ENCODE measurements at places on chromosomes 5 and 9.

- peaks cover 6% of the 10 kb centered on the region for H3K27me3 ChIP-seq
- H3K4me1 ChIP-seq = peaks cover 17% of the 10 kb centered on the region
- peak overlapping the region; percentile 64 for H3K4me3 ChIP-seq
These were observed 30.7 kb downstream of the EXOC3 start for GRCh38 chr5:473551-474192.

DNA sequence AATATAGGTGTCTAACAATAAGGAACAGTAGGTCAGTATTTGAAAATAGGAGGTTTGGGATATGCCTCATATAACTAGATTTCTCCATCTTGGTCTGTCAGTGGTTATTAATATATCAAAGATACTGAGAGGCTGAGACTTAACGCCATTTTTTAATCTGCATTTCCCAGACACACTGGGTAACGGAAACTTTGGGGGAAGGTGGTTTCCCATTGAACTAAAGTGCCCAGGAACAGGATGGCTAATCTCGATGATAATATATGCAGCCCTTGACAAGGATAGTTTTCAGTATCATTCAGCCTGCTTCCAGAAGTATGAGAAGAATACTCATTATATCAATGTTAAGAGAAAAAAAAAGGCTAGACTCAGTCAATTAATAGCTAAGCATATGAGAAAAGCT, 30.7 kb downstream of the EFNA5 start:
- no peak overlapping the region for H3K27ac ChIP-seq
- no peaks in the 10 kb centered on the region for H3K4me1 ChIP-seq

GRCh38 chr9:2771087-2771486, 53.8 kb downstream of the KCNV2 start:
- H3K27ac ChIP-seq = no peak overlapping the region
- no peaks in the 10 kb centered on the region for H3K4me1 ChIP-seq
- no peaks in the 10 kb centered on the region for H3K27me3 ChIP-seq
- no peak overlapping the region for H3K4me3 ChIP-seq

- DNase-seq = no peak
- H3K27me3 ChIP-seq = no peaks in the 10 kb centered on the region
- H3K4me3 ChIP-seq = no peak overlapping the region
- peaks cover 28% of the 10 kb centered on the region for H3K4me1 ChIP-seq
These were observed 16.9 kb downstream of the CAMSAP1 start for GRCh38 chr9:135890190-135891026.

- H3K4me3 ChIP-seq = no peak overlapping the region
- DNase-seq = no peak
- H3K27me3 ChIP-seq = no peaks in the 10 kb centered on the region
- no peak overlapping the region for H3K27ac ChIP-seq
- no peaks in the 10 kb centered on the region for H3K4me1 ChIP-seq
These were observed 35.3 kb downstream of the MPDZ start for GRCh38 chr9:13244181-13244580.

DNA sequence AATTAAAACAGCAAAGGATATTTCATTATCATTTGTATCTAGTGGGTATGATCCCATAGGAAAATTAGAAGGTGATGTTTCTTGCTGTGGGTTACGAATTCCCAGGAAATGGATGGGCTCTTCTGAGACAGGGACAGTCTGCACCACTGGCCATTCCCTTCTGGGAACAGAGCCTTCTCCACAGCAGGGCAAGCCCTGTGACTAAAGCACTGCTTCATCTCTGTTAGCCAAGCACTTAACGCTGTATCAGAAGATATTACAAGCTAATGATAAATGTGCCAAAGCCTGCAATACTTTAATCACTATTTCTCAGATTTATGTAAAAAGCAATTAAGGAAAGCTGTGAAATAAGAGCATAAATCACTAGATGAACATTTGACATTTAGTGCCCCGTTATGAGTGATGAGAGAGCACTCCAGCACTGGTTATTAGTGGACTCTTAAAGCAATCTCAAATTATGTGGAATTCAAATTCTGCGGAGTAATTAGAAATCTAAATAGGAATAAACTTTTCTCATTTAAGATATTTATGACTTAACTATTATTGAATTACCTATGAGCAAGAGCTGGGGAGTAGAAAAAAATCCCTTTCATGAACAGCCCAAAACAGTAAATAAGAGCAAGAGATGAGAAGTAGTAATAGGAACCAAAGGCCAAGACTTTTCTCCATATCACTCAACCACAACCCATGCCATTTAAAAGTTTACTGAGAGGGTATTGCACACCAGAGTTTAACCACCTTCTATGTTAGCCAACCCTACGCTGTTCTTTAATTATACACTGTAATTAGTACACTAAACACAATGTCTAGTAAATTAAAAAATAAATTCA, 49.2 kb downstream of the FAM240B start:
- no peak for DNase-seq
- no peak overlapping the region for H3K27ac ChIP-seq
- no peaks in the 10 kb centered on the region for H3K27me3 ChIP-seq
- H3K4me1 ChIP-seq = peaks cover 10% of the 10 kb centered on the region

DNA sequence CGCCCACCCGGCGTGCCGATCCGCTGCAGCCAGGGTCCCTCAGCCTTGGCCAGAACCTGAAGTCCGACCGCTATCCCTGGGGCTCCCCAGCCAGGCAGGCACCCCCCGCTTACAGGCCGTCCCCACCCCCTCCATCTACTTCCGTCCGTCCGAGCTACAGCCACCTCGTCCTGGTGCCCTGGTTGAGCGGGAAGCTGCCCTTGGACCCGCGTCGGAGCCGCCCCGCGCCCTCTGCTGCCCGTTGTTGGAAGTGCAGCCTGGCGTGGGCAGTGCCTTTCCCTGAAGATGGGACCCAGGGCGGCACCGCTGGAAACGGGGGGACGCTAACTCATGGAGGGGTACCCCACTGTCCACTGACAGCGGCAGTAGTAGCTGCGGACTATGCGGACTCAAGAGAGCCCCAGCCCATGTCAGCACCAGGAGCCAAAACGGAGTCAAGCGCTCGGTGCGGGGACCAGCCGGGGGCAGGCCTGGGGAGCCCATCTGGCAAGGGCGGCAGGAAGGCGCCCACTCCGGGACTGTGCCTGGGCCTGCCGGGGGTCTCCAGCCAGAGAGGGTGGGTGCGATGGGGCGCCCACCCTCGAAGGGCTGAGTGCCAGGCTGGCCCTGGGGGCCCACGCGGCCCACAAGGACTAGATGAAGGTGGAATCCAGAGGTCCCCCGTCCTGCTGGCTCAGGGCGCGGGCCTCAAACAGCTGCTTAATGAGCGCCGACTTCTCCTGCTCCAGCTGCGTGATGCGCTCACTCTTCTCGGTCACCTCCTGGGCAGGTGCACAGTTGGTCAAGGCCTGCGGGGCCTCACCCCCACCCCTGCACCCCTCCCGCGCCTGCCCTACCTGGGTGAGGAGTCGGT, 6.1 kb downstream of the SAPCD2 start:
- no peak overlapping the region for H3K4me3 ChIP-seq
- no peak overlapping the region for H3K27ac ChIP-seq
- DNase-seq = no peak
- H3K27me3 ChIP-seq = no peaks in the 10 kb centered on the region

- H3K27ac ChIP-seq = no peak overlapping the region
- no peaks in the 10 kb centered on the region for H3K36me3 ChIP-seq
- H3K4me1 ChIP-seq = peaks cover 18% of the 10 kb centered on the region
- no peaks in the 10 kb centered on the region for H3K27me3 ChIP-seq
These were observed 56.3 kb downstream of the USP20 start for GRCh38 chr9:129891569-129891968.

GRCh38 chr5:153158608-153159007, 331.9 kb upstream of the GRIA1 start:
- H3K4me3 ChIP-seq = no peak overlapping the region
- DNase-seq = no peak
- H3K36me3 ChIP-seq = no peaks in the 10 kb centered on the region
- peaks cover 29% of the 10 kb centered on the region for H3K4me1 ChIP-seq
- no peaks in the 10 kb centered on the region for H3K27me3 ChIP-seq
- peak overlapping the region; percentile 1 for H3K27ac ChIP-seq

DNA sequence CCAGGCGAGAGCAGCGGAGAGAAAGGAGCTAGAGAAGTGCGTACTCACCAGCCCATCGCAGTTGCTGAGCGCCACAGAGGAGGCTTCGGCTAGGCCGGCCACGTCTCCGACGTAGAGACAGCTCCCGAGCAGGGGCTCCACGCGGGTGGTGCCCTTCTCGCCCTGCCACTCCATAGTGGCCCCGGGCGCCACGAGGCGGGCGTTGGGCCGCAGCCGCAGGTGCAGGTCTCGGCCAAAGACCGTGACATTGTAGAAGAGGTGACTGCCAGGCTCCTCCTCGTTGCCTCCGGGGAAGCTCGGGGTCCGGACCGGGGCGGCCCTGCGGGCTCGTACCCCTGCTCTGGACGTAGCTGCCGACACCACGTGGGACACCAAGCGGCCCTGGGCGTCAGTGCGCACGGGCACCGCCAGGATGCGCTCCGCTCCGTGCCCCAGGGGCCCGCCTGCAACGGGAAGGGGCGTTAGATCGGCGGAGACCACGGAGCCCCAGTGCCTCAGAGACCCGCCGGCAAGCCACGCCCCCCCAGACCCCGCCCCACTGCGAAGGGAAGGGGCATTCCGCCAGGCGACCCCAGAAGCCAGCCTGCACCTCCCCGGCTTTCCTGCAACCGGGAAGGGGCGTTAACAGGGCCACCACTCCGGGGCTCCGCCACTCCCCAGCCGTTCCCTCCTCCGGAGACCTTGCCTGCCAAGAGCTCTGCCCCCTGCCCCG, 1.4 kb downstream of the ADAMTS2 start:
- H3K27me3 ChIP-seq = peaks cover 3% of the 10 kb centered on the region
- peak overlapping the region; percentile 60 for H3K4me3 ChIP-seq
- DNase-seq = no peak
- H3K4me1 ChIP-seq = peaks cover 9% of the 10 kb centered on the region
- H3K27ac ChIP-seq = no peak overlapping the region

GRCh38 chr5:73528248-73528647, 30.0 kb downstream of the BTF3 start:
- H3K36me3 ChIP-seq = no peaks in the 10 kb centered on the region
- H3K4me3 ChIP-seq = no peak overlapping the region
- peaks cover 3% of the 10 kb centered on the region for H3K4me1 ChIP-seq
- no peaks in the 10 kb centered on the region for H3K27me3 ChIP-seq
- DNase-seq = no peak
- no peak overlapping the region for H3K27ac ChIP-seq

DNA sequence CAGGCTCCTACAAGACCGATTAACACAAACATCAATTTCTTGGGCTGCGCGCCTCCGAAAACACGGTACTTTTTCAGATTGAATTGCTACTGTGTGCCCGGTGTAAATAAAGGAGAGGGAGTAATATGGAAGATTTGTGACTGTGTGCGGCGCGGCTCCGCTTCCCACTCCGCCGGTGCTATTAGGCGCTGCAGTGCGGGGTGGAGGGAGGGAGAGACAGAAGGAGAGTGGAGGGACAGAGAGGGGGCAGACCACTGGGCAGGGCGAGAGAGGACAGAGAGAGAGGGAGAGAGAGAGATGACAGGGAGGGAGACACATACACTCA, 24.7 kb upstream of the RNU6ATAC start:
- DNase-seq = no peak
- H3K27me3 ChIP-seq = peaks cover 16% of the 10 kb centered on the region
- peaks cover 15% of the 10 kb centered on the region for H3K4me1 ChIP-seq
- H3K27ac ChIP-seq = no peak overlapping the region
- no peaks in the 10 kb centered on the region for H3K36me3 ChIP-seq

GRCh38 chr5:91281401-91281800, 101.7 kb downstream of the ARRDC3 start:
- peak overlapping the region; percentile 57 for H3K4me3 ChIP-seq
- no peaks in the 10 kb centered on the region for H3K27me3 ChIP-seq
- H3K4me1 ChIP-seq = peaks cover 30% of the 10 kb centered on the region
- DNase-seq = peak; percentile 92
- H3K36me3 ChIP-seq = no peaks in the 10 kb centered on the region

GRCh38 chr9:128923493-128923883, 2.7 kb downstream of the PHYHD1 start:
- DNase-seq = no peak
- peaks cover 11% of the 10 kb centered on the region for H3K4me1 ChIP-seq
- no peaks in the 10 kb centered on the region for H3K36me3 ChIP-seq

GRCh38 chr5:180469586-180469865, 24.7 kb upstream of the CNOT6 start:
- H3K36me3 ChIP-seq = no peaks in the 10 kb centered on the region
- no peak overlapping the region for H3K4me3 ChIP-seq
- H3K27ac ChIP-seq = no peak overlapping the region
- no peaks in the 10 kb centered on the region for H3K4me1 ChIP-seq
- H3K27me3 ChIP-seq = no peaks in the 10 kb centered on the region
- DNase-seq = no peak

GRCh38 chr9:10721301-10721700, 108.5 kb upstream of the PTPRD start:
- H3K27me3 ChIP-seq = no peaks in the 10 kb centered on the region
- H3K27ac ChIP-seq = no peak overlapping the region
- DNase-seq = no peak
- no peaks in the 10 kb centered on the region for H3K4me1 ChIP-seq
- H3K4me3 ChIP-seq = no peak overlapping the region
- H3K36me3 ChIP-seq = no peaks in the 10 kb centered on the region

DNA sequence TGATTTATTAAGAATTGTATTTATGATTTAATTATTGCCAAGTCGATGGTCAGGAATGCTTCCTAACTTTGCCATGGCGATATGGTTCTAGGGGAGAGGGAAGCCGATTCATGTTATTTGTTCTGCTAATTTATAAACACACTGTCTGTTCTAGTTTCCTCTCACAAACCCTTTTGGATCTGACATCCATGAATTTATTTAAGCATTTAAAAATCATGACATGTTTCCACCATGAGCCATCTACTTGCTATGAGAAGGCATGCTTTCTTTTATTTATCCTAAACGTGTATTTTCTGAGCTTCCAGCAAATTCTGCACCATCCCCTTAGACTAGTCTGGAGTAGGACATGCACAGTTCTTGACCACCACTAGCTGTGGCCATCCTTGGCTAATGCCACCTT, 136.6 kb upstream of the STC2 start:
- no peaks in the 10 kb centered on the region for H3K4me1 ChIP-seq
- no peak for DNase-seq
- no peak overlapping the region for H3K4me3 ChIP-seq
- no peaks in the 10 kb centered on the region for H3K27me3 ChIP-seq
- no peak overlapping the region for H3K27ac ChIP-seq

- no peak overlapping the region for H3K27ac ChIP-seq
- H3K4me3 ChIP-seq = no peak overlapping the region
- H3K27me3 ChIP-seq = peaks cover under 1% of the 10 kb centered on the region
- no peaks in the 10 kb centered on the region for H3K36me3 ChIP-seq
- DNase-seq = no peak
These were observed 222.9 kb upstream of the ANKRD55 start for GRCh38 chr5:56456002-56456401.

DNA sequence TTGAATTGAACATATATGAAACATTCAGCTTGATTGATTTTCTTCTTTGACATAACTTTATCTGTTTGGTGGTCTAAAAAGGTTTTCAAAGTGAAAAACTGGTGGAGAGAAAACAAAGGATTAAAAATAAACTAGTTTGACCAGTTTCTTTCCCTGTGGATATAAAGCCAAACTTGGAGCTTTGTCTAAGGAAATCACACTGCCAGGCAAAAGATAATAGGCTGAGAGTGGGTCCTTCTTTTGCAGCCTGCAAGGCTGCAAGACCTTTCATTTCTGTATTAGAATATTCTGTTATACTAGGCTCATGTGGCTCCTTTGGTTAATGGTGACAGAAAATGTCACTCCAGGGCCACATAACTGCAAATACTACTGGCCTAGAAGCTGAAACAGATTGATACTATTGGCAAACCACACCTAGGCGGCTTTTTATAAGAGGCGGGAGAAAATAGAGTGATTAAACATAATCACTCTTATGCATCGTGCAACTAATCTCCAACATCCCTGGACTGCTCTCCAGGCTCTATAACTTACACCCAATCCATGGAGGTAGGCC, 129.1 kb upstream of the ZNF462 start:
- H3K27me3 ChIP-seq = no peaks in the 10 kb centered on the region
- H3K27ac ChIP-seq = no peak overlapping the region
- H3K36me3 ChIP-seq = no peaks in the 10 kb centered on the region
- no peak for DNase-seq
- no peaks in the 10 kb centered on the region for H3K4me1 ChIP-seq
